ENCODE measurements at places on chromosomes 6 and 20.

DNA sequence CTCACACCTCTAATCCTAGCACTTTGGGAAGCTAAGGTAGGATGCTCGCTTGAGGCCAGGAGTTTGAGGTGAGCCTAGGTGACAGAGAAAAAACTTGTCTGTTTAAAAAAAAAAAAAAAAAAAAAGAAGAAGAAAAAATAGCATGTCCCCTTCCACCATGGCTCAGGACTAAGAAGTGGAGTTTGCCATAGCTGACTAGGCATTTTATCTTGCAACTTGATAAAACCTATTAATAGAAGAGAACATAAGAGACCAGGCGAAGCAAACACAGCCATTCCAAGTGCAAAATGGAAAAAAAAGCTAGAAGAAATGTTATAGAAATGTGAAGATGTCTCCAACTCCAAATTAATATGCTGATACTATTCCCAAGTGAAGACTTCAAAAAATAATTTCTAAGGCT lies 277.5 kb downstream of the MEI4 start:
- DNase-seq: no peak

DNA sequence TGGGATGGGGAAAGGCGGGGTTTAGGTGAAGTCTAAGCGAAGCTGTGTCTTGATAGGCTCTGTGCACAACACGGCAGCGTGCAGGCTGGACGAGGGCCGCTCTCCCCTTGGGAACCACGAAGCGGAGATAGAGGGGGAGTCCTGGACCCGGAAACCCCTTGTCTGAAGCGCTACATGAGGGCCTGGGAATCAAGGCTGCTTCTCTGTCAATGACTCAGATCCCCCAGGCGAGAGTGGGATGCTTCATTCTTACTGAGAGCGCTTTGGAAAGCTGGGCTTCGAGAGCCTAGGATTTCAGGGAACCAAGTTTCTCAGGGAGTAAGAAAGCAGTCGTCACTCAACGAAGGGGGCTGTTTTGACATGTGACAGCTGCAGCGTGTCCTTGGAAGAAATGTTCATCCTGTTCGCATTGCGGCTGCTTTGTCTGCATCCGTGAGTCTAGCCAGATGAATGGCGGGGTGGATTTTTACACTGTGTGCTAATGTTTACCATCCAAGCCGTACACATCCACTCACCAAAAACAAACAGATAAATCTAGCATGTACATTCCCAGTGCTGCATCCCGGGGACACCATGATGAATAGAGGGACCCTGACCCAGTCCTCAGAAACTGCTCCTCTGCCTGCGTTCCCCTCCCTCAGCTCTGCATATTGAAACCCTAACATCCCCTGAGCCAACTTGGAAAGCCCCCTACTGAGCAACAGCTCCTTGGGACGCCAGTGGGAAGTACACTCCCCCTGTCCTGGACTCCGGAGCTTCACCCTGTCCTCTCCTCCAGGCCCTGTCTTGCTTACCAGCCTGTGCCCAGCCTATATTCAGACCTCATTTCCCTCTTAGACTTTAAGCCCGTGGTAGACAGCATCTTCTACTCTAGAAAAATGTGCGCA lies 24.5 kb upstream of the RTF2 start:
- no peak for DNase-seq

DNA sequence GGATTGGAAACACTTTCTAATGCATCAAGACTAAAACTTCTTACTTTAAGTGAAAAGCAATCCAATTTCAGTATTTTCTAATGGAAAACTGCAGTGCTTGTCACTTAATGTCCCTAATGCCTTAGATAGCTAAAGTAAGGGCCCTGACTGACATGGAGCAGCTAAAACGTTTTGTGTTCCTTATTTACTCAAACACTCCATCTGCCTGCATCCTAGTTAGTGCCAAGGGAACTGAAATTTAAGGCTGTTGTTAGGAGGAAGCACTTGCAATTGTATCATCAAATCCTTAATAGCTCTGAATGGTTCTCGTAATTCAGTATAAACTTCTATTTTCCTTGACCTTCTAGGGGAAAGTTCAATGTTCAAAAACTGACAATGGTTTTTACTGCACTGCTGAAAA lies 127.4 kb downstream of the GJA10 start:
- DNase-seq: no peak

DNA sequence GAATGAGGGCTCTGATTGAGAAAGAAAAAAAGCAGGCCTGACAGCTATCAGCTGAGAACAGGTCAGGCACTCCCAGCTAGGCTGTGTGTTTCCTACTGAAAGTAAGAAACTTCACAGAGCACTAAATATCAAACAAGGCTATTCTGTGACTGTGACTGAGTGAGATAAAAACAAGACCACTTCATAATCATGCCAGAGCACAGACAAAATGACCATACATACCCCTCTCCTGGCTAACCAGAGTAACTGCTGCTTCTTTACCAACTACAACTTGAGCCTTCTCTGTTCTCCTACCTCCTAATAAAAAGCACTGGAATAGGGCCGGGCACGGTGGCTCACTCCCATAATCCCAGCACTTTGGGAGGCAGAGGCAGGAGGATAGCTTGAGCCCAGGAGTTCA lies 6.8 kb upstream of the BTN1A1 start:
- peak; percentile 17 for DNase-seq

DNA sequence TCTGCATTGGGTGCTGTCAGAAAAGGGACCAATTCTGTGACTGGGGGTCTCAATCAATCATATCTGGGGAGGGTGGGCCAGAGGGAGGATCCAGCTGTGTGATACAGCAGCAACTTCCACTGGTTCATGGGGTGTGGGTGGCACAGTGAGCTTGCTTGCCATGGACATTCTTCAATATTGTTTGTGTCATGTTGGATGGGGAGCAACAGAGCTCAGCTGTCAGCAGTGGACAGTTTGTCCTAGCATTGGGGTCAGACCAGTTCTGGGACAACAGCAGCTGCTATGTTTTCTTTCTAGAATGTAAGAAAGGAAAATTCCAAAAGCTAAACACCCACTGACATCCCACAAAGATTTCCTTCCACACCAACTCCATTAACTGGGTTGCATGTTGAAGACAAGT lies 221.9 kb upstream of the CDH4 start:
- DNase-seq: no peak

GRCh38 chr6:27251112-27251605 lies 3.7 kb downstream of the PRSS16 start:
- DNase-seq: peak; percentile 43

DNA sequence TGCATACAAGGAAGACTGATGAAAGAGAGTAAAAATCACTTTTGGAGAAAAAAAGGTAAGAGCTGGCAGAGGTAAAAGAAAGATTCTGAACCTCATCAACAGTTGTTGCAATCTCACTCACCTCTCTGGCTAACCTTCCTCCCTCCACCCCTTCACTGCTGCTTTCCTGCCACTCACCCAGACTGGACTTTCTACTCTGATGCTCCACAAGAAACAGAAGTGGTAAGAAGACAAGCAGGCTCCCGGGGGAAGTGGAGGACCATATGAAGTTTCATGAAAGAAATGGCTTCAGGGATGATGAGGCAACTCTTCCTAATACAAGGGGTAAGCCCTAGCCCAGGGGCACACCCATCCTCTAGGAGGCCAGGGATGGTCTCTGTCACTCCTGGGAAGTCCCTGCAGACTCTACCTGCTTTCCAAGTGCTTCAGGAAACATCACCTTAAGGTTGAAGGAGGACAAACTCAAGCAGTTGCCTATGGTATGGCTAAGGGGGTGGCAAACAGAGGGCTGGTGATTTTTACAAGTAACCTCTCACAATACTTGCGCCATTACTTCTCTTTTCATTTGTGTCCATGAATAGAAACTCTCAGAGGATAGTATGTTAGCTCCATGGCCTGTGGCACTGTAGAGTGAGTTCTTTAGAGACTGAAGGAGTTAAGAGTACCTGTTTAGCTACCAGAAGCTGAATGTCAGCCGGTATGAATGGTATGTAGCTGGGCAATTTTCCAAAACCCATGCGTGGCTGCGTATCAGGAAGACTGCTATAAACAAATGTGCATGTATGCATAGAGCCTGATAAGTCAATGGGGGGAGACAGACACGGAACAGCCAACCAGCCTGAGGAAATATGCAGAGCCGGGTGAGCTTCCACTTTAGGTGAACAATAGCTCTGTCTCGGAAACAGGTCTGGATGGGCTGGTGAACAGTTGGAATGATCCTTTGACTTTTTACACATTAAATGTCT lies 112.0 kb downstream of the BACH2 start:
- DNase-seq: no peak

- DNase-seq: no peak
Measured at GRCh38 chr6:167572841-167573271, 248.0 kb downstream of the TTLL2 start.

- no peak for DNase-seq
Measured at GRCh38 chr20:41287327-41287726, 30.2 kb downstream of the ZHX3 start.

DNA sequence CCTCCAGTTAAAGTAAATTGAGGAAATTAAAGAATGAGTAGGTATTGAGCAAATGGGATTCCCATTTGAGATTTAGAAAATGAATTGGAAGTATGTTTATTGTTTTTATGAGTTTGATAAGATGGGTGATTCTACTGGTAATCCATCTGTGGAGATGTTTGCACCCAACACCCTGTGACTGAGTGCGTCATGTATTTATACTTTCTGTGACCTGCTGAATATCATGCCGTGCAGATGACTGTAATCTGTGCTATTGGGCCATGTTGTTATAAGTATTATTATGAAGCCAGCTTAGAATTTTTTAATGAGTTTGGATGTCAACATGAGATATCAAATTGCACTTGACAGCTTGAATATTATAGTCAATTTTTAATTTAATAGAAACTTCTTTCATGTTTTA lies 17.7 kb downstream of the FAM83B start:
- DNase-seq: no peak

DNA sequence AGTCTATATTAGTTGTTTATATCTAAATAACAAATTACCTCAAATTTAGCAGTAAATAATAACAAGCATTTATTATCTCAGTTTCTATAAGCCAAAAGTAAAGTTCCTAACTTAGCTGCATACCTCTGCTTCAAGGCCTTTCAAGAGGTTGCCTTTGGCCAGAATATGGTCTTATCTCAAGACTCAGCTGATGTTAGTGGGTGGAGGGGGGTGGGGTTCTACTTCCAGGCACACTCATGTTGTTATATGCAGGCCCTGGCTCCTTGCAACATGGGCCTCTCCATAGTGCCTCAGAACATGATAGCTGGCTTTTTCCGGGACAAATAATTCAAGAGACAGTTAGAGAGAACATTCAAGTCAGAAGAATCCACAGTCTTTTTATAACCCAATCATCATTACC lies 266.0 kb downstream of the ADGRB3 start:
- DNase-seq: no peak

- DNase-seq: no peak
Measured at GRCh38 chr6:15854826-15855710, 192.2 kb upstream of the DTNBP1 start.

GRCh38 chr6:83509441-83509840 lies 2.9 kb upstream of the PRSS35 start:
- no peak for DNase-seq

DNA sequence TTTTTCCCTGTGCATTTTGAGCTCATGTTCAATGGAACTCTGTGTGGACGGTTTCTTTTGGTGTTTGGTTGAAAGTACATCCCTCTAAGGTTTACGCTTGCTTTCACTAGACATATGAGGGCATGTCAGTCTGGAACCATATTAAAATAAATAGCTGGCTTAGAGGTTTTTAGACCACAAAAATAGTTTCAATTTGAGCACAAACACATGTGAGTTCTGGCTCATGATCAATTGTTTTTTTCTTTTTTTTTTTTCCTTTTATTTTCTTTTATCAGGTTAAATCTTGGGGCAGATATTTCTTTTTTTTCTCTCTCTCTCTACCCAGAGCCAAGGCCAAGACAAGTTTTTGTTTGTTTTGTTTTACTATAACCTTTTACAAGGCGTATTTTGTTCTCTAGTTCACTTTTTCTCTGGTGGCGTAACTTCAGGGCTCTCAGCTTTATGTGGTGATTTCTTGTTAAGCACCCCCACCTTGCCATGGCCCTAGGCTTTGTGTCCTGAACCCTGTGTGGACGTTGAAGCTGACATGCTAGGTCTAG lies 92.9 kb downstream of the SHLD1 start:
- no peak for DNase-seq

DNA sequence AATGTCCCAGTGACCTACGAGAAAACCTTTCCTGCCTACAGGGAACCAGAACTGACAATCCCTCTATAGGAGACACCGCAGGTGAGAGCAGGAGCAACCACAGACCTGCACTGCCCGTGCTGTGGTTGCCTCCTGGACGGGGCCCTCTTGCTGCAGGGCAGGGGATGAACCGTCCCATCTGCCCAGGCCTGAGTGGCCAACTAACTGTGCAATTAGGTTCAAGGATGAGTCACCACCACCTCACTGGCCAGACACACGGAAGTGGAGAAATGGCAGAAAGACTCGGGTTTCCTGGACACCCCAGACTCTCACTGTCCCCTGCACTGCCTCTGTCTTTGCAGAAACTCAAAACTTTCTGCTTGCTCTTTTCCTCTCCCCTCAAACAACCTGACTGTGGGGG lies 13.8 kb upstream of the HLA-G start:
- DNase-seq: no peak

DNA sequence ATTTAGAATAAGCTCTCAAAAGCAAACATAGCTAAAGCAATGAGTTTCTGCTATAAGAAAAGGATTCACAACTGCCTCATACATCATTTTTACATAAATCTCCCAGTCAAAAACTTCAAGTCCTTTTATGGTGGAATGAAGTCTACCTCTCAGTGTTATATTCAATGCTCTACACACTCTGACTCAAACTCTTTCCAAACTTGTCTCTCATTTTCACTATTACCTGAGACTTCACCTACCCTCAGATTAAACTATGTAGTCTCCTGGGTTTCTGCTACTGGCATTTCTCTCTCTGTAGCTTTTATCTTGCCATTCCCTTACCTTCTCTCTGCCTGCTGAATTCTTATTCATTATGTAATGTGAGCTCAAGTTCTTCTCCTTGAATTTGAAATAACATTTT lies 11.4 kb downstream of the KIAA0408 start:
- DNase-seq: no peak

- DNase-seq: no peak
Measured at GRCh38 chr20:6169251-6169650, 46.4 kb upstream of the FERMT1 start.

- DNase-seq: no peak
Measured at GRCh38 chr6:4059115-4059777, 19.7 kb downstream of the FAM217A start.

GRCh38 chr20:37375227-37375626 lies 29.3 kb downstream of the SRC start:
- DNase-seq: no peak

DNA sequence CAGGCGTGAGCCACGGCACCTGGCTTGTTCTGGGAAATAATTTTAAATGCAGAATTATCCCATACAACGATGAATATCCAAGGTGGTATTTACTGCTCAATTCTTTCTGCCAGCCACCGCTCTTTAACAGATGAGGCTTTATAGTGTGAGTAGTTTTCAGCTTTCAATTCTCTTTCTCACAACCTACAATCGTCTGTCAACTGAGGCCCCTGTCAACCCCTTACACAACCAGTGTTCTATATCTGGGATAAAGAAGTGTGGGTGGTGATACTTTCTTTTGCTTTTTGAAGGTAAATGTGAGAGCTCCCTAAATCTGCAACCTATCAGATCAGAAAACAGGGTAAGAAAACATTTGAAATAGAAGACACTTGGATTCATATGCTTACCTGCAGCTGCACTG lies 22.5 kb downstream of the STAU1 start:
- no peak for DNase-seq
